ENCODE measurements at places on chromosomes 5 and 9.

GRCh38 chr9:87259543-87260518 lies 237.8 kb upstream of the DAPK1 start:
- DNase-seq = no peak

GRCh38 chr5:86858442-86858841 lies 240.7 kb downstream of the COX7C start:
- DNase-seq = no peak

GRCh38 chr5:137252512-137252911 lies 246.6 kb downstream of the SPOCK1 start:
- DNase-seq = no peak

- DNase-seq = no peak
Measured at GRCh38 chr9:137490532-137491186, 31.5 kb upstream of the NSMF start.

GRCh38 chr5:132073231-132074013 lies at the start of gene CSF2:
Gene CSF2, plus strand, starts transcription at chr5:132073789. Its CDS starts 35 bp downstream, at chr5:132073824.
- no peak for DNase-seq

- DNase-seq = no peak
Measured at GRCh38 chr5:177494346-177495195, 2.8 kb downstream of the PDLIM7 start.

- no peak for DNase-seq
Measured at GRCh38 chr9:113187929-113188595, 33.0 kb downstream of the FKBP15 start.

- no peak for DNase-seq
Measured at GRCh38 chr9:34332076-34332964, 3.0 kb downstream of the NUDT2 start.

GRCh38 chr9:17349831-17350230 lies 215.0 kb downstream of the CNTLN start:
- no peak for DNase-seq

DNA sequence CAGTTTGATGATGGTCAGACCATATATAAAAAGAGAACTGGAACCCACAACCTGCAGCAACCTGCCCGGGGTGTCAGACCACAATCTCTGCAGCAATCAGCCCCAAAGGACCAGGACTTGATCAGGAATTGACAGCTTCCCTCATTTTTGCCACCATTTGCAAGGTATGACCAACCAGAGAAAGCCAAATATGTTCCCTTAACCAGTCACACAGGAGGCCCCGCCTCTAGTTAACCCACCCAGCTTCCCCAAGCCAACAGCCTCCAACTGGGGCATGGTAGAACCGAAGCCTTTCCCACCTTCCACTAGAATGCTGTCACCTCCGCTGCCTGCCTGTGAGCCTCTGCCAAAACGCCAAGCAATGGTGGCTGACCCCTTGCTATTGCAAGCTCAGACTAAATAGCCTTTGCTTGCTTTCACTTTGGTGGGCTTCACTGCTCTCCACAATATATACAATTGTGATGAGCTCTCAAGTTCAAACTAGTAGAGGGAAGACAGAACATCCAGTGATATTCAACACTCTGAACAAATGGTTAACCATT lies 86.3 kb downstream of the AK8 start:
- no peak for DNase-seq

DNA sequence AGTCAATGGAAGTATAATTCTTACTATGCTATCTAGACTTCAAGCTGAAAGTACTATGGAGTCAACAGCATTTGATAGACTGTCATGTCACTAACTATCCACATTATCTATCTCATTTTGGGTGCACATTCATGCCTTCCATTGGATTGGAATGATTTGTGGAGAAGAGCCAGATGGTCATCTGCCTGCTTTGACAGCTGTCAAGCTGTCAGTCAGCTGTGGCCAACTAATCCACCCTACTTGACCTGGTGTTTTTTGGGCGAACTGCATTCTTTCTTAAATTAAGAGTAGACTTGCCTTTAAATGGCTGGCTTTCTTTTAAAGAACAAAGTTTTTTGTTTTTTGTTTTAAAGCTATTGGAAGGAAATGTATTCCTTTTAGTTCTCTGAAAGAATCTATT lies 151.5 kb downstream of the DCP2 start:
- no peak for DNase-seq

DNA sequence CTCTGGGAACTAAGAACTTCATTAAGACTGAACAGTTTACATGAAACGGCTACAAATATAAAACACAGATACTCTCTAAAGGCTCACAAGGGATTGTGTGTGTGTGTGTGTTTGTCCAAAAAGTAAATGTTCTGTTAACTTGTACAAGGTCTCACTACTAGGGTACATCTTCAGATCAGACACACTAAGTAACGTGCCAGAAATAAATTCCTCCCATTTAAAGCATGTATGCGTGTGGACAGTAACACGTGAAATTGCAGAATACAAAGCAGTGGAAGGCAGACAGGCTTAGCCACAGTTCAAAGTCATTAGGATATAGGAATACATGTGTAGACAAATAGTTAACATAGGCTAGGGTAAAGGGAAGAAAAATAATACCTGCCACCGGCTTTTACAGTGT lies 1.8 kb downstream of the BNC2 start:
- DNase-seq = no peak

GRCh38 chr5:2003206-2003605 lies 120.5 kb upstream of the IRX4 start:
- no peak for DNase-seq

DNA sequence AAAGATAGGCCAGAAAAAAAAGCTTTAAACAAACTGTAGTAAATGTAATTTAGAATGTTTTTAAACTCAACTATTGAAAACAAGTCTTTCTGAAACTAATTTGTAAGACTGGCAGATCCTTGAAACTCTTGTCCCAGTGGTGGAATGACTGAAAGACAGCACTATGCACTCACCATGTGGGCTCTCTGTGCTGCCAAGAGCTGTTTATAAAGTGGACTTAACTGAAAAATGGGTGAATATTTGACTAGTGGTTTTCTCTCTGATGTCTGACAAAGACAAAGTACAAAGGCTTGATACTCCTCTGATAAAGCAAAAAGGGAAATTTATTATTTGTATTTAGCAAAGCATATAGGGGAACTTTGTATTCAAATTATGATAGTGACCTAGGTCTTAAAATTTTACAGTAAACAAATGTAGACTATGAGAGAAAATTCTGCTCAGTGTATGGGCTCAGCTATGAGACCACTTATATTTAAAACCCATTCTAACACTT lies 635.4 kb downstream of the NR2F1-AS1 start:
- no peak for DNase-seq

- no peak for DNase-seq
Measured at GRCh38 chr5:168720575-168720974, 141.4 kb upstream of the PANK3 start.

- DNase-seq = no peak
Measured at GRCh38 chr5:73295447-73295846, 122.5 kb downstream of the TMEM174 start.

GRCh38 chr5:5483350-5483749 lies 60.9 kb downstream of the ICE1 start:
- DNase-seq = no peak

GRCh38 chr9:92650296-92650695 lies 19.6 kb downstream of the IPPK start:
- DNase-seq = no peak

GRCh38 chr9:127664678-127665507 lies 41.9 kb upstream of the CFAP157 start:
- DNase-seq = no peak

Data from anterior cingulate cortex (tissue), 58 donors.